ENCODE measurements at places on chromosomes 11 and 22.

DNA sequence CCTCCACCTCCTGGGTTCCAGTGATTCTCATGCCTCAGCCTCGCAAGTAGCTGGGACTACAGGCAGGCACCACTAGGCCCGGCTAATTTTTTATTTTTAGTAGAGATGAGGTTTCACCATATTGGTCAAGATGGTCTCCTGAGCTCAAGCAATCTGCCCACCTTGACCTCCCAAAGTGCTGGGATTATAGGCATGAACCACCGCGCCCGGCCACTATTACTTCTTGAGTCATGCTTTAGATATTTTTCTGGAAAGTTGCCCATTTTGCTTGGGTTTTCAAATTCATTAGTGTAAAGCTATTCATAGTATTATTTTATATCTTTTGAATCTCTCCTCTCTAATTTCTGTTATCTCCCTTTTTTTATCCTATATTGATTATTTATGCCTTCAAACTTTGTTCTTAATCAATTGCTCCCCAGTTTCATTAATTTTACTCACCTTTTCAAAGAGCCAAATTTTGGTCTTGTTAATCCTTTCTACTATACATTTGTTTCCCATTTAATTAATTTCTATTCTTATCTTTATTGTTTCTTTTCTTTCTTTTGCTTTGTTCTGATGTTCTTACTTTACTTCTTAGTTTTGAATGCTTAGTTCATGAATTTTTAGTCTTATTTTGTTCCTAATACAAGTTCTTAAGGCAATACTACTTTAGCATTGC, 10.3 kb upstream of the RAC2 start:
- no peak for DNase-seq

- DNase-seq: no peak
These were observed 80.9 kb downstream of the FAM76B start for GRCh38 chr11:95708681-95709080.

DNA sequence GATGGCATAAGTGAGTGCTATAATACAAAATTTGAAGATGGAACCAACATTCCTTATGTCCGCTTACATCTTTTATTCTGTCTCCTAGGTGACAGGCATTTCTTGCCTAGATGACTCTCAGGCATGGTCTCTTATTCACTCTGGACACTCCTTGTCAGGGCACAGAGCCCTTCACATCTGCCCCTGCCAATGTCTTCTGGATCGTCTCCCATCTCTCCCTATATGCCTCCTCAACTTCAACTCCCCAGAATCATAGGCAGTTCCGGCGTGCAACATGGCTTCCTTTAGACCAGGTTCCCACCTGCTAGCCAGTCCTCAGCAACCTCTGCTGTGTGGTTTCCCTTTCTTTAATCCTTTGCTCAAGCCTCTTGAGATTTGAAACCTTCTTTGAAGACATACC, 300.9 kb downstream of the TENM4 start:
- DNase-seq: no peak

DNA sequence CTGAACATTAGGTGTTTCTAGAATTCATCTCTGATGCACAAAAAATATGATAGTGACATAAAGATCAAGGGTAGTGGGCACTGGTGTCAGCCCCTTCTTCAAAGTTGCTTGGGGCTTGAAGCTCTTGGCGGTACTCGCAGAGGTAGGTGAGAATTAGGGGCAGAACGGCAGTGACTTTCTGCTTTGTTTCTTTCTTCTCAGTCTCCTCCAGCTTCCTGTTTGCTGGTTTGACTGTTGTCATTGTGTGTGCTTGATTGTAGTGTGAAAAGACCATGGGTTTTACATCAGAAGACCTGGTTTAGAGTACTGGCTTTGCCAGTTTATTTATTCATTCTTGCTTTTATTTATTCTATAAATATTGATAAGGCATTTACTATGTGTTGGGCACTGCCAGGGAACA, 156.7 kb upstream of the PLET1 start:
- no peak for DNase-seq

- no peak for DNase-seq
These were observed 41.0 kb upstream of the PRDM11 start for GRCh38 chr11:45105233-45105983.

GRCh38 chr11:77090046-77090372, 12.6 kb upstream of the OMP start:
- DNase-seq: no peak

Data from AG04449 (cell line).